ENCODE measurements at places on chromosomes 6 and 20. TPM values are rescaled to one million over a fixed set of nuclear protein-coding genes. Genes with fewer than 3 reads are reported as not detected.

The UQCC2 gene
- 31.5 TPM for total RNA-seq

The COX4I2 gene
- total RNA-seq: not detected

The ZNF311 gene
- total RNA-seq: 0.19 TPM

The SNAP25 gene
- 0.23 TPM for total RNA-seq

The ASF1A gene
- total RNA-seq: 6.3 TPM

The SLC22A7 gene
- 348 TPM for total RNA-seq

The TGM2 gene
- total RNA-seq: 940 TPM

The ACTL10 gene
- 0.20 TPM for total RNA-seq

The SLC22A3 gene
- 16.3 TPM for total RNA-seq

The TRIM10 gene
- 1.4 TPM for total RNA-seq

The UST gene
- 1.0 TPM for total RNA-seq

The RSPH4A gene
- not detected for total RNA-seq

The KHDRBS2 gene
- 0.43 TPM for total RNA-seq

The WFDC12 gene
- total RNA-seq: not detected

The TPBG gene
- total RNA-seq: 0.42 TPM

The ILRUN gene
- 86.3 TPM for total RNA-seq

The MEP1A gene
- total RNA-seq: not detected

The PET117 gene
- 5.1 TPM for total RNA-seq

The BFSP1 gene
- 0.35 TPM for total RNA-seq

The IRF4 gene
- total RNA-seq: 1.7 TPM

The NKX2-2 gene
- total RNA-seq: not detected

The COL9A1 gene
- not detected for total RNA-seq

The PDYN gene
- not detected for total RNA-seq

The CD93 gene
- 8.9 TPM for total RNA-seq

The FRK gene
- total RNA-seq: 13.7 TPM

The ENPP4 gene
- total RNA-seq: 6.4 TPM

The CST9 gene
- total RNA-seq: not detected

The ERVFRD-1 gene
- total RNA-seq: not detected

The HCRTR2 gene
- total RNA-seq: not detected

The DNMT3B gene
- total RNA-seq: 0.44 TPM
